ENCODE measurements at places on chromosomes 13 and 19.

DNA sequence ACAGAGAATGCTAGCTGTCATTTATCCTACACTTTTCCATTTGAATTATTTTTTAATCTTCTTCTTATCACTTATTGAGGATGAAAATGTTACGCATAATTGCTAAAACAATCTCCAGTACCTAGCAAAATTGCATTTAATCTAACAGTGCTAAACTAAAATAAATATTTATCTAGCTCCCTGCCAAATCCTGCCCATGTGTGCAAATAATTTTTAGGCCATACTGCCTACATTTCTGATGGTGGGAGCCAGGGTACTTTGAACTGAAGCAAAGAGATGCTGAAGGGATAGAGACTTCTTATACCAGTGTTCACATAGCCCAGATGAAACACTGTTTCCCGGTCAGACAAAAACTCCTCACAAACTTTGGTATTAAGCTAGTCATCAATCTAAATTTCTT, 1268.7 kb upstream of the PCDH20 start:
- DNase-seq: no peak

GRCh38 chr13:51222037-51222685, at the start of gene FAM124A:
Gene FAM124A, plus strand, starts transcription at chr13:51222398. Its CDS starts 104 bp downstream, at chr13:51222502.
- DNase-seq: peak; percentile 83

GRCh38 chr13:103002279-103002678, 63.9 kb downstream of the SLC10A2 start:
- no peak for DNase-seq

GRCh38 chr13:30020726-30021312, 170.4 kb upstream of the UBL3 start:
- no peak for DNase-seq

- no peak for DNase-seq
Observed at GRCh38 chr13:47929156-47929555, 71.9 kb downstream of the SUCLA2 start.

DNA sequence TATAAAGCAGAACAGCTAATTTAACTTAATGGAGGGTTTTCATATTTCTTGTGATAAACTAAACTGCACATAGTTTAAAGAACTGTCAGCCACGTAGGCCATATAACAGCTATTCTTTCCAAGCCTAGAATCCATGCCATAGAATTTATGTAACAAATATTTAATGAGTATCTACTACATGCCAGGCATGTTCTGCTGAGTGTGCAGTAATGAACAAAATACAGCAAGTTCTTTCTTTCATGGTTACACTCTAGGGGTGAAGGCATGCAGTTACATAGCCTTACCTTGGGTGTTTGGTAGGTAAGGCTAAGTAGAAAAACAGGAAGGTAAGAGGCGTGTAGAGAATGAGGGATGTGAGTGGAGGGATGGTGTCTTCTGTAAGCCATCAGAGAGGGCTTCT, 4.6 kb downstream of the URI1 start:
- DNase-seq: no peak

DNA sequence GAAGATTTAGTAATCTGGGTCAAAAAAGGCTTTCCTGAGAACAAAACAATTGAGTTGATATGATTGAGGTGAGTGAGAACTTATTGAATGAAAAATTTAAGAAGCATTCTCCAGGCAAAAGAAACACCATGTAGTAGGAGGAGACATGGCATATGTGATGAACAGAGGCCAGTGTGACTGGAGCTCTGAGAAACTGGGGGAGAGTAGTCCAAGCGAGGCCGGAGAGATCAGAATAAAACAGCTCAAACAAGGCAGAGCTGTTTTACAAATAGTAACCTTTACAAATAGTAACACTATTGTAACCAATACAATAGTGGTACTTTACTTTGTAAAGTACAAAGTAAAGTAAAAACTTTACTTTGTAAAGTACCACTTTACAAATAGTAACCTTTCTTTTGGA, 1159.1 kb downstream of the PCDH9 start:
- DNase-seq: no peak
